Stimulated activated CD8-positive, alpha-beta memory T cell treated with anti-CD3 and anti-CD28 coated beads, Interleukin-2, amount 100 ng/mL, for 48 hours (primary cell): ENCODE measurements at places on chromosomes 12 and 14.

DNA sequence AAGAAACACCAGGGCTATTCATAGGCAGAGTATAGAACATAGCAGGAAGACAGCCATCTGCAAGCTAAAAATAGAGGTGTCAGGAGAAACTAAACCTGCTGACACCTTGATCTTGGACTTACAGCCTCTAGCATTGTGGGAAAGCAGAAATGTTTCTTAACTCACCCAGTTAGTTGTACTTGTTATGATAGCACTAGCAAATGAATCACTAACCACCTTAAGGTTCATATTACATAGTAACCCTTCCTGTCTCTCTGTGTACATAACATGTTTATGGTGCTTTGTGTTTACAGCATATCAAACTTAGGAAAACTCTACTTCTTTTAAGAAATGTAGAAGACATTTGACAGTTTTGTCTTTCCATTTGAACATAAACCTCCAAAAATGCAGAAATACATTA is 1031.3 kb downstream of the FSCB start:
- DNase-seq, result no peak

DNA sequence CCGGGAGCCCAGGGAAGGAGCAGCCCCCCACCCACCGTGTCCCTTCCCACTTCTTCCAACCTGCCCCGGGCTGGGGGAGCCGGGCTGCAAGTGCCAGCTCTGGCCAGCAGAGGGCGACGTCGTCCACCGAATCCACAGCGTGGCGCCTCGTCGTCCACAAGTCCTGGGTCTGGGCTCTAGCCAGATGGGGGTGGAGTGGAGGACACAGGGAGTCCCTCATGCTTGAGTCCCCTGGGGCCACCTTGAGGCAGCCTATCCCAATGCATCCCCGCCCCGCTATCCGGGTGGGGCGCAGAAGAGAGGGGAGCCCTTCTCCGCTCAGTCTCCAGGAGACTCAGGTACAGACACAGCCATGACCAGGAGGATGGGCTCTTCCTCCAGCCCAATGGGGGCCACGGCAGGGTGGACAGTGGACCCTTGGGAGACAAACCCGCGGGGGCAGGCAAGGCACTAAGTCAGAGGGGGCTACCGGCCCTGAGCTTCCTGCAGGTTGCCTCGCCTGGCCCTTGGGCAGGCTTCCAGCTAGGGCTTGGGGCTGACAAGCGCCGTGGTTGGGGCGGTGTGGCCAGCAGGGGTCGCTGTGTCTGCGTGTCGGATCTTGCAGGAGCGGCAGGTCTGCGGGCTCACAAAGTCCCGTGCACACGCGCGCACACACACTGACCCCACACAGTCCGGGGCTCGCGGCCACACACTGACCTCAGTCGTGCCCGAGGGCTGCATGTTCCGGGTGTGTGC is 5.5 kb downstream of the AQP5 start:
- peak; percentile 89 for DNase-seq

DNA sequence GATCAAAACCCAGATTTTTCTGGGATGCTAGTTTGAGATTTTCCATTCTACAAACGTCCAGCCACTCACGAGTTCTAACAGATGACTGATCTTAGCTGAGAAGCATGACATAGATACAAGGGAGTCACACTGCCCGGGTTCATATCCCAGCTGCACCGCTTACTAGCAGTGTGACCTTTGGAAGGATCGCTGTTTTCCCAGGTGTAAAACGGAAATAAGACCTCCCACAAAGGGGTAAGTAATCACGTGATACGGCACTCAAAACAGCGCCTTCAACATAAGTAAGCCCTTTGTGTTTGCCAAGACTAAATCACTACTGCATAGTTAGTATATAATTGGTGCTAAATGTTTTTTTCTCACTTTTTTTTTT is 624 bp upstream of the PWP1 start:
- DNase-seq, result no peak

DNA sequence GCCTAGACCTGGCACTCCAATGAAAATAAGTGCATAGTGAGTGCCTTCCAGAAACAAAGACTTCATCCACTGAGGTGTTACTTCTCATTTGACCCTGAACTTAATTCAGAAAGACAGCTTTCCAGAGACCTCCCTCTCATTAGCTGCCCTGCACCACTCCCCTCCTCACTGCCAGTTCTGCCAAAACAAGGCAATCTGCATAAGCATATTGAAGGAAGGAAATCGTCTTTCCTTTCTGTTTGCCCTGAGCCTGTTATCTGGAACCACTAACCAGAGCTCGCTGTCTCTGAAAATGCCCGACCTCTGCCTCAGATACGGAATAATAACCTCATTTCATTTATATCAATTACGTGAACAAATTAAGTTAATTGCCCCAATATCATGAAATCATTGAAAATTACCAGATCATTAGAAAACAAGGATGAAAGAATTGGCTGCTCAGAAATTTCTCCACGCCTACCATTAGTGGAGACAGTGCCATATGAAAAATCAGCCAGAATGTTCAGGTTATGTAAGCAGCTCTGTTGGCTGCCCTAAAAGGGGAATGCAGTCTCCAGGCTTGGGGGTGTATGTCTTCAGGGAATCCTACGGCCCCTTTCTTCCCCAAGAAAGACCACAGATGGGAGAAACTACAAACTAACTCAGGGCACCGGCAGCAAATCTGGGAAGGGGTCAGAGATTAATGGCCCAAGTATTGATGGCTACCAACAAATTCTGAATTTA is 149.9 kb upstream of the FKBP4 start:
- DNase-seq, result no peak

GRCh38 chr14:40656311-40656710 is 950.4 kb upstream of the LRFN5 start:
- no peak for DNase-seq

GRCh38 chr12:84016956-84017355 is 895.6 kb downstream of the SLC6A15 start:
- no peak for DNase-seq

- no peak for DNase-seq
Observed at GRCh38 chr14:71592361-71592760, 339.9 kb upstream of the RGS6 start.

- DNase-seq, result no peak
Observed at GRCh38 chr12:77047341-77048109, 17.8 kb downstream of the E2F7 start.

DNA sequence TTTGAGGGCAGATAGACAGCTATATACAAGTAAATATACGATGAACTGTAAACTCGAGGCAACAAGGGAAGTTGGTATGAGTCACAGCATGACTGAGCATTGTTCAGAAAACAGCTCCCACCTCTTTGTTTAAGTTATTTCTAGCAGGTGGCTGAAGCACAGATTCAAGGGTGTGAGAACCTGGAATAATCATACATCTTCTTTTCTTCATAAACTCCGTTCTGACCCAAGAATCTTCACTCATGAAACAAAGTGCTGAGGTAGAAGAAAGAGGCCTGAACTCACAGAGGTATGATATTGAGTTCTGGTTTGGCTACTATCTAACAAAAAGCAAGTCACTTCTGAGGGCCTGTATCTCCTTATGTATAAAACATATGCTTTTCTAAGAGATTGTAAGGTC is 364.1 kb upstream of the KITLG start:
- no peak for DNase-seq
